H4 (cell line): ENCODE measurements at places on chromosomes 2 and 18.

DNA sequence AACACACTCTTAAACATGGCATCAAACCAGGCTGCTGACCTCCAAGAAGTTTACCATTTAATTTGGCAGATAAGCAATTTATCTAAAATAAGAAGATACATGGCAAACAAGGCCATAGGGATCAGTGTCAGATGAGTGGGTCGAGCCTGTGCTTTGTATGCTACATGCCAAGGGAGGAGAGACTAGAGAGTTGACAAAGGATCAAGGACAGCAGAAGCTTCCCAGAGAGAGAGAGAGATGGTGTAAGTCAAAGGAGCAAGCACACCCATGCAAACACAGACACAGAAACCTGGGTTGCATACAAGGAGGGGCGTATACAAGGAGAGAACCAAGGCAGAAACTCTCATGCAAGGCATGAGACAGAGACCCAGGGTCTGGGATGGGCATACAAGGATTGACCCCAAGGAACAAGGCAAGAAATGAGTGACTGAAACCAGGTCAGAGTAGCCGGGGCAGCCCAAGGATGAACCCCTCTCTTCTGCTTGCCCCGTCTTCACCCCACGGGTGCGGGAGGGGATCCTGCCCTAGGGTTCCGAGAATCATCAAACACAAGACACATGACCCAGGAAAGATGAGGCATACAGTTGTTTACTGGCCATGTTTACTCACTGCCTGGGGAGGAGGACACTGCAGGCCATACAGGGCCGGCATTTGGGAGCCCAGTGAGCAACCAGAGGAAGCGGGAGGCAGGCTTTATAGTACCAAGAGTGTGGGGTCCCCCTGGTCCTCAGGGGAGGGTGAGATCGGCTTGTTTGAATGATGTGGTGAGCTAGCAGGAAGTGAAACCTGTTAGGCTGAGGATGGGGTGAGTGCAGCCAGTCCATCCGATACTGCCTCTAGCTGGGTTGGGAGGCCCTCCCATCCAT, 529.2 kb upstream of the ID2 start:
- DNase-seq = no peak

- no peak for DNase-seq
These were observed 72.7 kb downstream of the POLE4 start for GRCh38 chr2:75031171-75031570.

DNA sequence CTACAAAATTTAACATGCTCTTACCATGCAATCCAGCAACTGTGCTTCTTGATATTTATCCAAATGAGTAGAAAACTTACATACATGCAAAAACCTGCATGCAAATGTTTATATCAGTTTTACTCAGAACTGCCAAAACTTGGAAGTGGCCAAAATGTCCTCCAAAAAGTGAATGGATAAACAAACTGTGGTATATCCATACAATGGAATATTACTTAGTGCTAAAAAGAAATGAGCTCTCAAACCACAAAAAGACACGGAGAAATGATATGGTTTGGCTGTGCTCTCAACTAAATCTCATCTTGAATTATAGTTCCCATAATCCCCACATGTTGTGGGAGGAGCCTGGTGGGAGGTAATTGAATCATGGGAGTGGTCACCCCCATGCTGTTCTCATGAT, 267.2 kb downstream of the ZEB2 start:
- DNase-seq = no peak

- peak; percentile 82 for DNase-seq
These were observed 146.7 kb downstream of the PARD3B start for GRCh38 chr2:204691911-204692510.

GRCh38 chr2:216315802-216316603, 56.3 kb downstream of the MARCHF4 start:
- peak; percentile 47 for DNase-seq

DNA sequence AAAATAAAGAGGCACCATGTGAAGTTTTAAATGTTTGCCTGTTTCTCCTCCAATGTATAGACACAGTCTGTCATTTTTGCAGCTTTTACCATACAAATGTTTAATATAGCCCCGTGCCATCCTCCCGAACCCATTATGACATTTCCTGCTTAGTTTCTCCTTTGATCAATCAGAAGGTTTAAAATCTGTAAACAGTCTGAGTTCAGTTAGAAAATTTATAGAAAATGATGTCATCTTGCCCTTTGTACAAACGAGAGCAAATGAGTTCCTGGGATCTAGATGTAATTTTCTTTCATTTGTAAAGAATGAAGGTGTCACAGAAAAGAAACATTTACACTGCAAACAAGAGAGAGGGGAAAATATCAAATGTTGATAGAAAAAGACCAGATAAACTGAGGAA, 62.7 kb upstream of the NFU1 start:
- no peak for DNase-seq
